ENCODE measurements at places on chromosomes 16 and 17.

GRCh38 chr16:66240088-66240487, 126.4 kb upstream of the CDH5 start:
- DNase-seq = no peak

DNA sequence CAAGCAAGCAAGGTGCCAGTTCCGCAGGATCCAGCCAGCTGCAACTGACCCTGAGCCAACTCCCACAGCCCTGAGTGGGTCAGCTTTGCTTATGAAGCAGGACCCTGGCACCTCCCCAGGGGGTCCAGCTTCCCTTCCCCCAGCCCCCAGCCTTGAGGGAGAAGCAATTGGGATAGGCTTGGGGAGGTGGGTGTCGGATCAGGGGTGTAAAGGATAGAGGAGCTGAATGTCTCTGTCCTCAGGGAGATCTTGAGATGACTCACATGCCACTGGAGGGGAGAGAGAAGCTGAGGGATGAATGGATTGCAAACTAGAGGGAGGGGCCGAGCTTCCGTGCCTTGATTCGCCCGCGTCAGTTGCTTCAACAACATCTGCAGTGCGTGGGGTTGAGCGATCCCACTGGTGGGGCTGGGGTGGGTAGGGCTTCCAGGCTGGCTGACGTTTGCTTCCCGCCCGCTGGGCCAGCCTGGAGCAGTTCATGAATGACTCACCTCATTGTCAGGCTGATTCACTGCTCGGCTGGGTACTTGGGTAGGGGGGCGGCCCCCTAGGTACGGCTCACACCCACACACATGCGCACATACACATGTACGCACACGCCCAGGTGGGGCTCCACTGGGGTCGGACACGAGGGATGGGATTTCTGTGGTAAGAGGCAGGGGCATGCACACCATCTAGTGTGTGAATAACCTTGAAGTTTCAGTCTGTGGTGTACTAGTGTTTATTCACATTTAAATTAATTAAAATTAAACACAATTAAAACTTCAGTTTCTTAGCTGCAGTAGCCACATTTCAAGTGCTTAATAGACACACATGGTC, 3.6 kb upstream of the HROB start:
- DNase-seq = peak; percentile 98

DNA sequence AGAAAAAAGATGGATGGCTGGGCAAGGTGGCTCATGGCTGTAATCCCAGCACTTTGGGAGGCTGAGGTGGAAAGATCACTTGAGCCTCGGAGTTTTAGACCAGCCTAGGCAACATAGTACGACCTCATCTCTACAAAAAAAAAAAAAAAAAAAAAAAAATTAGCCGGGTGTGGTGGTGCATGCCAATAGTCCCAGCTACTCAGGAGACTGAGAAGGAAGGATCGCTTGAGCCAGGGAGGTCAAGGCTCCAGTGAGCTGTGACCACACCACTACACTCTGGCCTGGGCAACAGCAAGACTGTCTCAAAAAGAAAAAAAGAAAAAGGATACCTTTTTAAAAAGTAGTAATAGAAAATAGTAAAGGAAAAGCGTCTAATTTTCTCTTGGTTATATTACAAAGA, 20.7 kb downstream of the ZNF652 start:
- DNase-seq = no peak

DNA sequence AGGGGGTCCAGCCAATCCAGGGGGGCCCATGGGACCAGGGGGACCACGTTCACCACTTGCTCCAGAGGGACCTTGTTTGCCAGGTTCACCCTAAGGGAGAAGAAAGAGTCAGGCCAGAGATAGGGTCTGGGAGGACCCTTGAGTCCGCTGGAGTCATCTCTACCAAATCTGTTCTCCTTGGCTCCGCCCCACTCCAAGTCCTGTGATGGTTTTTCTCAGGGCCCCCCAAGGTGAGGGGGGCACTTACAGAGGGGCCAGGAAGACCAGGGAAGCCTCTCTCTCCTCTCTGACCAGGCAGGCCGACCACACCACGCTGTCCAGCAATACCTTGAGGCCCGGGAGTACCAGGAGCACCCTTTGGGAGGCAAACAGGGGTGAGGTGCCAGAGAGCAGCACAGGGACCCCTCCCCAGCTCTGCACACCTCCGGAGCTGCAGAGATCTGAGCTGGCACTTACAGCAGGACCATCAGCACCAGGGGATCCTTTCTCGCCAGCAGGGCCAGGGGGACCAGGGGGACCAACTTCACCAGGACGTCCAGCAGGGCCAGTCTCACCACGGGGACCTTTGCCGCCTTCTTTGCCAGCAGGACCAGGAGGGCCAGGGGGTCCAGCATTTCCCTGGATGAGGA, 12.4 kb downstream of the COL1A1 start:
- no peak for DNase-seq

- DNase-seq = peak; percentile 41
These were observed 8.3 kb upstream of the NLK start for GRCh38 chr17:28033972-28034714.

- no peak for DNase-seq
These were observed 8.9 kb downstream of the ALOX15 start for GRCh38 chr17:4632581-4632920.

DNA sequence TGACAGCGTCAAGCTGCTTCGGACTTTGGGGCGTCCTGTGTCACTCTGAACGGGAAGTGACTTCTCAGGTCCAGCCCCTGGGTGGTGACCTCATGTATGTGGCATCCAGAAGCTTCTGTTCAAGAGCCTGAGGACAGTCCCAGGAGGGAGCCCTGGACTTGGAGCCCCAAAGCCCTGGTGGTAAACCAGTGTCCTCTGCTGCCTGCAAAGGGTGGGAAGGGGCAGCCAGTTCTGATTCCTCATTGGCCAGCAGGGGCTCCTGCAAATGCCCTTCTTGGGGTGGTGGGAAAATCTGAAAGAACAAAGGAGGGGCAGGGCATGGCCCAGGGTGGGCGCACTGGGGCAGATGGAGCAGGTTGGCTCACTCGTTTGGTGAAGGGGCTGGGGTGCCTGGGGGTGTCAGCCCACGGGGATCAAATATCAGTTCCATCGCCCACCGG, 1.6 kb downstream of the OSGIN1 start:
- no peak for DNase-seq

GRCh38 chr16:23334457-23334853, 32.4 kb downstream of the SCNN1B start:
- no peak for DNase-seq

GRCh38 chr16:70681382-70682238, 4.2 kb downstream of the MTSS2 start:
- DNase-seq = no peak

- DNase-seq = no peak
These were observed 6.6 kb upstream of the JUP start for GRCh38 chr17:41792845-41793783.

GRCh38 chr16:63385714-63386432, 1349.6 kb upstream of the CDH8 start:
- no peak for DNase-seq

DNA sequence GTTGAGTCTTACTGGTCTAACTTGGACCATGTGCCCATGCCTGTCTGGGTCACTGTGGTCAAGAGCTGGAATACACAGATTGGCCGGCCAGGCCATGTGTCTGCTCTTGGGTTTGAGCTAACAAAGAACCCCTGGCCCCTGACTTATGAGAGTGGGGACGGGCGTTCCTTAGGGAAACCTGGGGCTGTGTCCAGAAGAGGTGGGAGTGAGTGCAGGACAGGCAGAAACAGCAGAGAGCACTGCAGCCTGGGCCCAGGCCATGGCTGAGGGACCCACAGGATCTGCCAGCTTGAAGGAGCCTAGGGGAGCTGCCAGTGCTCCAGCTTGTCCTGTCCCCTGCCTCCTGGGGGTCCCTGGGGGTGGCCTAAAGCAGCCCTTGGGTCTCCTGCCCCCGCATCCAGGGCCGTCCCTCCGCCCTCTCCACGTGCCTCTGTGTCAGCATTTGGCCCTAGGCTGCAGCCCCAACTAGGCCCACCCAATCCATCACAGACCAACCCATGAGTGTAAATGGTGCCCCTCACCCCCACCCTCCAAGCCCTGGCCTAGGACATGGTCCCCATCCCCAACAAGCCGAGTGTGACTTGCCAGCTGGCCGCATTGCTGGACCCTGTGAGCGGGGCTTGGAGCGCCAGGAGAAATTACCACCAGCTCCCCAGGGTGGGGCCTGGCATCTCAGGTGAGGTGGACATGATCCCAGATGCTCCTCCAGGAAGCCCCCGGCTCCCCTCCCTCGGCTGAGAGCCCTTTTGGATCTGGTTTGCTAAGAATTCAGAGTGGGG, 12.5 kb upstream of the DRC7 start:
- no peak for DNase-seq

- DNase-seq = no peak
These were observed 556.2 kb upstream of the EEF2KMT start for GRCh38 chr16:5653789-5654188.

DNA sequence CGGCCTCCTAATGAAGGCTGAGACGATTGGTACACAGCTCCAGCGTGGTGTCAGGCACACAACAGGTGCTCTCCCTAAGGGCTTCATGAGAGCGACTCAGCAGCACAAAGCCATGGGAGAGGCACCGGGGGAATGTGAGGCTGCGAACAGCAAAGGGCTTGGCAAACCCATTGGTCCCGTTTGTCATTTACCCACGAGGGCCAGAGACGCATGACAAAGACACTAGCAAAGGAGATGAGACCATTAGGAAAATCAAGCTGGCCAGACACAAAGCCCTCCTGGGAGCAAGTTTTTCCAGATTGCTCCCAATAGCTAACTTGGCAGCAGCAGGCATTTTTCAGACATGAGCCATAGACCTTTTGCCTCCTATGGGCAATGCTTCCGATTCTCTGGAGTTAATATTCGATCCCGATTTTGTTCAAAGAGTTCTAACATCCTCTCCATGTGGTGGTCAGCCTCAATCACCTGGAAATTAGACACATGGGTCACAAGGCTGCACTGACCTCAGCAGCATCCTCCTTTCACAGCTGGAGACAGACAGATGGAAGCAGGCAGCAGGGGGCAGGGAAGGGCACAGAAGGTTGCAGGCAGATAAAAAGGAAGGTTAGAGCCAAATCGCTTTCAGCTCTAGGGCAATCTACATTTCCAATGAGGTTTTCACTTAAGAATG, 38.2 kb downstream of the TK2 start:
- DNase-seq = peak; percentile 37

- DNase-seq = no peak
These were observed 1.3 kb downstream of the ZNF652 start for GRCh38 chr17:49360796-49361128.

- no peak for DNase-seq
These were observed 8.5 kb downstream of the ARSG start for GRCh38 chr17:68299817-68300216.

GRCh38 chr17:62767997-62768396, 40.1 kb downstream of the MARCHF10 start:
- DNase-seq = no peak

DNA sequence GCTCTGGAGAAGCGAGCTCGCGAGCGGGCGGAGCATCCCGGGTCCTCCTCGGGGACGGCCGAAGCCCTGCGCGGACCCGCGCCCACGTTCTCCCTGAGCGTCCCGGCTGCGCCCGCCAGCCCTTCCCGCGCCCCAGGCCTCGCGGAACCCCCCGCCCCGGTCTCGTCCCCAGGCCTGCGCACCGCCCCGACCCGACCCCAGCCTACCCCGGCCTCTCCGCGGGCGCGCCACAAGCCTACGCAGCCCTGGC, 159 bp downstream of the USP36 start:
- DNase-seq = no peak

DNA sequence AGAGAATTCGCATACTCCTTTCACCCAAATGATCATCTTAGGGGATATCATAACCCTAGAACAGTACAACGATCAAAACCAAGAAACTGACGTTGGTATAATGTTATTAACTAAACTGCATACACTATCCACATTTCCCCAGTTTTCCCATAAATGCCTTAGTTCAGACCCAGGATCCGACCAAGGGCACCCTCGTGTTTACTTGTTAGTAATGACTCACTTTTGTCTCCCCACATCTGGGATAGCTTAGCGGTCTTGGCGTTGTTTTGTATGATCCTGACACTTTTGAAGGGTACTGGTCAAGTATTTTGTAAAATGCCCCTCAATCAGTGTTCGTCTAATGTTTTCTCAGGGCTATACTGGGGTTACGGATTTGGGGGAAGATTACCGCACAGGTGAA, 8.0 kb downstream of the HS3ST3A1 start:
- no peak for DNase-seq

DNA sequence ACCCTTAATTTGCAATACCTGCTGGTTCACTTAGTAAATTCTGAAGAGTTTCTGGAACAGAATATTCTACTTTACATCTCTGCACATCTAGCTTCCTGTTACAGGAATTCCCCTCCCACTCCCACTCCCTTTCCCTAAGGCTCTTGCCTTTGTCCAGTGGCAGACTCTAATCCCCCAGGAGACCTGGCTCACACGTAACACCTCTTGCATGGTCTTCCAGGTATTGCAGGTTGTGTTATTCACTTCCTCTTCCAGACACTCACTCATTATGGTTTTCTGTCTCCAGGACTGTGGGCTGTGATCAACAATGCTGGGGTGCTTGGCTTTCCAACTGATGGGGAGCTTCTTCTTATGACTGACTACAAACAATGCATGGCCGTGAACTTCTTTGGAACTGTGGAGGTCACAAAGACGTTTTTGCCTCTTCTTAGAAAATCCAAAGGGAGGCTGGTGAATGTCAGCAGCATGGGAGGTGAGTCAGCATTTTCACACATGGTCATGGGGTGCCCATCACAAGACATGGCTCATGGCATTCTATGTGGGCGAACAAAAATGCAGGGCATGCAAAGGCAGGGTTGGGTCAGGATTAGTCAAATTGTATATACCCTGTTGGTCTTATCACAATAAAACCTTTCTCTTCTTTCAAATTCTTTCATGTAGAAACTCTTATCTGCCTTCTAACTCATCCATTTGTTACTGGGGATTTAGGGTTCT, 35.8 kb downstream of the HSD17B2 start:
- peak; percentile 26 for DNase-seq

DNA sequence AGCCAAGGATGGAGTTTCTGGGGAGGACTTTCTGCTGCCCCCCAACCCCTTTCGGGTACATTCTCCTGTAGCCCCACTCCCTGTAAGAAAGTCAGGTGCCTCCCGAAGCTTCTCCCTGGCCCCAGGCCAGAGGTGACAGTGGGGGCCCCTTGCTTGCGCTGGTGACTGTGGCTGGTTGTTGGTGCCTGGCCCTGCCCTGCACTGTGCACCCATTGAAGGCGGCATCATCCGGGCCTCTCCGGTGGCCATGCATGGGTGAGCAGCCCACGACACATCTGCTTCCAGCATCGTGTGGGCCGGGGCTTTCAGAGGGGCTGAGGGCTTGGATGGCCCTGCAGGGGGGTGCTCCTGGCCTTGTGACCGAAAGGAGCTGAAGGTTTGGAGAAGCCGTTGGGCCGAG, 297.0 kb downstream of the SEC14L1 start:
- no peak for DNase-seq

- peak; percentile 42 for DNase-seq
These were observed 34.4 kb downstream of the WWP2 start for GRCh38 chr16:69796285-69797118.

GRCh38 chr16:57797526-57798266, 4.6 kb downstream of the KIFC3 start:
- DNase-seq = no peak

DNA sequence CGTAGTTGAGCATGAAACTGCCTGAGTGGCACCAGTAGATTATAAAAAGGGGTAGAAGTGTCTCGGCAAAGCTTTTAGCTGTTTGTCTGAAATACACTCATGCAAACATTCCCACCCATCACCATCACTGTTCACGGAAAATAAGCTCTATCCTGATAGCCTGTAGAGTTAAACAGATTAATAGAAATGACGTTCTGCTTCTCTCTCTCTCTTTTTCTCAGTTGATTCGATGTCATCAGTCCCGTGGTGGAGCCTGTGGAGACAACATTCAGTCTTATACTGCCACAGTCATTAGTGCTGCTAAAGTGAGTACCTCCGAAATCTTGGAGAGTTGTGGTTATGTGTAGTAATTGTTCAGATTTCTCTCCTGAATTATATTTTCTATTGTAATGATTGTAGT, 224.7 kb downstream of the BCAS3 start:
- DNase-seq = no peak
